ENCODE measurements at places on chromosomes 7 and 10.
A peak's percentile ranks its signal among the peaks of the same experiment; 100 is the strongest.

GRCh38 chr7:6023974-6024435, 7.2 kb upstream of the ANKRD61 start:
- no peak for DNase-seq

- DNase-seq: no peak
These were observed 91.0 kb downstream of the ELFN1 start for GRCh38 chr7:1761097-1761496.

- peak; percentile 55 for DNase-seq
These were observed 173.9 kb upstream of the GRM3 start for GRCh38 chr7:86469680-86470295.

DNA sequence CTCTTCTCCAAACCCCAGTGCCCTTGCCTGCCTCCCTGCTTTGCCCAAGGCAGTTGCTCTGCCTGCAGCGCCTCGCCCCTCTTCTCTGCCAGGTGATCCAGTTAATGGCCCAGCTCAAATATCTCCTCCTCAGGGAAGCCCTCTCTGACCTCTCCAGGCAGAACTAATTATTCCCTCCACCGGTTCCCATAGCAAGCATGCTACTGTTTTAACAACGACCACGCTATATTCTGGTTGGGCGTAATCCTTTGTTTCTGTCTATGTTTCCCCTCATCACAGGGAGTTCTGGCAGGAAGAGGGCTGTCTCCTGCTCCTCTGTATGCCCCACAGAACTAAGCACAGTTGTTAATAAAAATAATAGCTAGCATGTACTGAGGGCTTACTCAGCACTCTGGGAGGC, 36.8 kb upstream of the R3HCC1L start:
- no peak for DNase-seq

DNA sequence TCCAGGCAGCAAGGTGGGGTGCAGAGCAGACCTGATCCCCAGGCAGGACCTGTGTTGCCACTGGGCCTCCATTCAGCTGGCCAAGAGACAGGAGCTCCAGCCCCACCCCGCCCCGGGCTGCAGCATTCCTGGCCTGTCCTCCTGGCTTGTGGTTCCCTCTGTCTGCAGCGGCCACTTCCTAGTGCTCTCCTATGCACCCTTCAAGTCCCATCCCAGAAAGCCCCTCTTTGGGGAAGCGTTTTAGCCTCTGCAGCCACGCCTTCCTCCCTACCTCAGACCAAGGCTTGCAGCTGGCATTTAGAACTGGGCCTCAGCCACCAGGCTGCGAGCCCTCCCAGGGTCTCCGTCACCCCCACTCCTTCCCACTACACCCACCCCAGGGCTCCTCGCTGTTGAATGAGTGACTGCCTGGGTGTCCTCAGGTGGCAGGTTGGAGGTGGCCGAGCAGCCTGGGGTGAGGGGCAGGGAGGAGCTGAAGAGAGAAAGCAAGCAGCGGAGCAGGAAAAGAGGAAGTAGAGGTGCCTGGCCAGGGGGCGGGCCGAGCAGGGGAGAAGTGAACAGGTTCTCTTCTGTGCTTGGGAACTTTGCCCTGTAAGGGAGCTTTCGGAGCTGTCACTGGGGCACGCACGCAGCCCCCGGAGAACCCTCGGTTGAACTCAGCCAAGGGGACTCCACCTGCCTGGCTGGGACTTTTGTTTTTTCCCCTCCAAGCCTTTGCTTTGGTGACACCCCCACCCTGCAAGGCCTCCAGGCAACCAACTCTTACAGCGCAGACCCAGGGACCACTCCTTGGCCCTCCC, 109.1 kb upstream of the TNRC18 start:
- DNase-seq: peak; percentile 23

All from stimulated activated CD4-positive, alpha-beta T cell treated with anti-CD3 and anti-CD28 coated beads, TNF-alpha, amount 100 ng/mL, for 48 hours (primary cell).